ENCODE measurements at places on chromosomes 3 and 15. TPM values are rescaled to one million over a fixed set of nuclear protein-coding genes. Genes with fewer than 3 reads are reported as not detected.

GRCh38 chr15:59611276-59612260, at the start of gene GCNT3:
Gene GCNT3 (plus strand): TSS chr15:59611783. CDS start chr15:59618239, 6,456 bp downstream.
- H3K27ac ChIP-seq, result no peak within 1 kb of the TSS
- no peaks in the 10 kb centered on the region for H3K27me3 ChIP-seq
- no peaks in the 10 kb centered on the region for H3K4me1 ChIP-seq
- H3K36me3 ChIP-seq, result no peaks in the 10 kb centered on the region

GRCh38 chr15:91966194-91966552, 112.7 kb downstream of the SLCO3A1 start:
- H3K27ac ChIP-seq, result no peak overlapping the region
- no peaks in the 10 kb centered on the region for H3K4me1 ChIP-seq
- no peaks in the 10 kb centered on the region for H3K36me3 ChIP-seq
- DNase-seq, result no peak
- H3K27me3 ChIP-seq, result no peaks in the 10 kb centered on the region
- H3K4me3 ChIP-seq, result no peak overlapping the region

GRCh38 chr3:19644405-19644804, 289.6 kb downstream of the EFHB start:
- H3K27me3 ChIP-seq, result no peaks in the 10 kb centered on the region
- H3K27ac ChIP-seq, result no peak overlapping the region
- H3K4me1 ChIP-seq, result no peaks in the 10 kb centered on the region
- DNase-seq, result no peak

- H3K27me3 ChIP-seq, result no peaks in the 10 kb centered on the region
- no peak overlapping the region for H3K4me3 ChIP-seq
- DNase-seq, result no peak
Measured at GRCh38 chr3:111763001-111763471, 96.0 kb upstream of the PHLDB2 start.

GRCh38 chr3:150545419-150546225, 674 bp downstream of the SERP1 start:
- peak overlapping the region; percentile 81 for H3K4me3 ChIP-seq
- peak overlapping the region; percentile 88 for H3K27ac ChIP-seq
- peaks cover 43% of the 10 kb centered on the region for H3K4me1 ChIP-seq
- DNase-seq, result peak; percentile 22

GRCh38 chr15:65887565-65887964, 18.3 kb downstream of the RAB11A start:
- H3K27ac ChIP-seq, result no peak overlapping the region
- no peaks in the 10 kb centered on the region for H3K36me3 ChIP-seq
- H3K4me3 ChIP-seq, result no peak overlapping the region
- no peaks in the 10 kb centered on the region for H3K27me3 ChIP-seq
- H3K4me1 ChIP-seq, result peaks cover 33% of the 10 kb centered on the region

DNA sequence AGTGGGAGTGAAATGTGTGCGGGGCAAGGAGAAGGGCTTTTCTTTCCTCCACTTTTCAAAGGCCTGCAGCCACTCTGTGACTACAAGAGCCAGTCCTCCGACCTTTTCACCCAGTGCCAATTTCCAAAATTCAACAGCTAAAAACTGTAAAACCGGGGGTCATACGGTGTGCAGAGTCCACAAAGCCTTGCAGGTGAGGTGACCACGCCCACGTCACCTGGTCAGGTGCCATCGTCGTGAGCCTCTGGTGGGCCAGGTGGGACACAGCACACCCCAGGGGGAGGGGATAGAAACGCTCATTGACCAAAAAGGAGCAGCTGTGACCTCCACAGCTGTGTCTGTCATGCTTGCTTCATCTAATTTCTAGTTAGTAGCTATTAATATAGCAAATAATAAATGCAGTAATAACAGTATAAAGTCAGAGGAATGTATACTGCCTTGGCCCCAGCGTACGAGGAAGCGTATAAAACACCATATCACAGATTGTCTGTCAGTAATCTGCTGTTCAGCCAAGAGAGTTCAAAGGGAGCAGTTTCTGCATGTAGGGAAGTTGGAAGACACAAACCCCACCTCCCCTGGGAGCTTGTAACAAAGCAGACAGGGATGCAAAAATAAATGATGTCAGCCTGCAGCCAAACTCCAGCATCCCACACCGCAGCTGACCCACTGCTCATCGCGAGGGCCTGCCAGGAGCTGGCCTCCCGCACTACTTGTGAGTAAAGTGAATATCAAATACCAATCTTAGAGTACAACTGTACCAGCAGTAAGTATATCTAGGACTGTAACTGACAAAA, 86.7 kb downstream of the VGLL4 start:
- H3K27me3 ChIP-seq, result no peaks in the 10 kb centered on the region
- no peaks in the 10 kb centered on the region for H3K36me3 ChIP-seq
- H3K4me3 ChIP-seq, result no peak overlapping the region
- no peak for DNase-seq

DNA sequence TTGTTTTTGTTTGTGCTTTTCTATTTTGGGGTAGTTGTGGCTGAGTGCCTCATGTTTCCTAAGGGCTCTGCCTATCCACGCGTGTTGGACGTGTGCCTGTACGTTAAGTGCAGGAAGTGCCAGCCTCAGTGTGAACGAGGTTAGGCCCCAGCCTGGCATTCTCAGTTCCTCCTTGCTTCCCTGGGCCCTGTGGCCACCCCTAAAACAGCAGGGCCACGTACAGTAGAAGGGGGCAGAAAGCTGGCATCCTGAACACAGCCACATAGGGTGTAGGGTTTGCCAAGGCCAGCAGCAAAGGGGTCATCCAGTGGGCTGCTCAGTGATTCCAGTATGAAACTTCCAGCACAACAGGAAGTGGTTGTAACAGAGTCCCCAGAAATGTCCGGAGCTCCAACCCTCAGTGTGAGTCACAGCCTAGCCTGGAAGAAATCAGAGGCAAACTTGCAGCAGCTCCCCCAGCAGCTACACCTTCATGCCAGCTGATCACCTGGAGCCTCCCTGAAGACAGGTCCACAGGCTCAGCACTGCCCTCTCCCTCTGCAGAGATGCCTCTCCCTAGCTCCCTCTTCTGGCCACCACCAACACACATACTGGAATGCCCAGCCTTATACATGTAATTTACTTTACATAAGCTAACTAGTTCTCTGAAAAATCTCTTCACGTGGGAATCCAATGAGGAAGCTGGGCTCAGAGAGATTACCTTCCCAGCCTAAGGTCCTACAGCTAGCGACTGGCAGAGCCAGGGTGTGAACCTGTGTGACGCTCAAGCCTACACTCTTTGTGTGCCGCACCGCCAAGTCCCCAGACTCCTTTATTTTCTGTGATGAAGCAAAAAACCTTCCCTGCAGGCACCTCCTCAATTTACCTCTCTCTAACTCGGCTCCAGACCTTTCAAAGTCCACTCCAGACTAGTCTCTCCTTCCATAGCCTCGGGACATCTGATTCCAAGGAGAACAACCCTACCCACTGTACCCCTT, 26.6 kb downstream of the ILDR1 start:
- peak; percentile 7 for DNase-seq
- no peak overlapping the region for H3K4me3 ChIP-seq
- no peaks in the 10 kb centered on the region for H3K4me1 ChIP-seq
- H3K27me3 ChIP-seq, result no peaks in the 10 kb centered on the region
- no peak overlapping the region for H3K27ac ChIP-seq

KLF15 gene
- total RNA-seq, result 0.11 TPM

- no peaks in the 10 kb centered on the region for H3K27me3 ChIP-seq
- DNase-seq, result no peak
- H3K4me3 ChIP-seq, result no peak overlapping the region
- H3K36me3 ChIP-seq, result no peaks in the 10 kb centered on the region
- no peak overlapping the region for H3K27ac ChIP-seq
Measured at GRCh38 chr3:99602183-99602582, 36.2 kb upstream of the COL8A1 start.

- H3K4me1 ChIP-seq, result peaks cover 3% of the 10 kb centered on the region
- H3K27ac ChIP-seq, result no peak overlapping the region
- no peaks in the 10 kb centered on the region for H3K27me3 ChIP-seq
- no peak overlapping the region for H3K4me3 ChIP-seq
- H3K36me3 ChIP-seq, result no peaks in the 10 kb centered on the region
Measured at GRCh38 chr3:120040813-120041377, 53.4 kb downstream of the GSK3B start.
